ENCODE measurements at places on chromosomes 7 and 10.

GRCh38 chr7:88229302-88229995, 9.6 kb upstream of the SRI start:
- no peak for DNase-seq

DNA sequence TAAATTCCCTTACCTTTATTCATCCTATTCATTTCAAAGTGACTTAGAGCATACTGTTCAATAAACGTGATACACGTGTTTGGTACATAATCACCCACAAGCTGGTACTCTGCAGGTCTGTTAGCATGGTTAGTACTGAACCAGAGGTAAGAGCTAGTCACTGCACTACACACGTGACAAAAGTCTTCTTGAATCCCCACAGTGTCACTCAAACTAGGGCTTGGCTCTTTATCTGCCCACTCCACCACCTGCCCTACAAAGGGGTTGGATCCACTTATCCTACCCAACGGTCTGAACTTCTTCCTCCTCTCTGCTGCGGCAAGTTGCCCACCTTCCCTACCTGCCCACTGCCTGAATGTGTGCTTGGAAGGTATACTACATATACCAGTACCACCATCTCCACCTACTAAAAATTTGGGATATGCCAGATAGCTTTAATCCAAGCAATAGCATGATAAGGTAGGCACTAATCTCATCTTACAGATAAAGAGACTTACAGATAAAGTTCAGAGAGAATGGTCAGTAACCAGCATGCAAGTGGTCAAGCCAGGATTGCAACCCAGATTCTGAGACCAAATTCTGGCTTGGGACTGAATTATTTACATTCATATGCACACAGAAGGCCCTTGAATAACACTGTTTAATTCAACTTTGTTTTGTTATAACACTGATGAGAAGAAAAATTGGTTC, 92.2 kb downstream of the SGMS1 start:
- no peak for DNase-seq

GRCh38 chr7:137967143-137968018, 34.5 kb downstream of the CREB3L2 start:
- no peak for DNase-seq

GRCh38 chr7:65946904-65947303, 35.1 kb downstream of the GUSB start:
- no peak for DNase-seq

DNA sequence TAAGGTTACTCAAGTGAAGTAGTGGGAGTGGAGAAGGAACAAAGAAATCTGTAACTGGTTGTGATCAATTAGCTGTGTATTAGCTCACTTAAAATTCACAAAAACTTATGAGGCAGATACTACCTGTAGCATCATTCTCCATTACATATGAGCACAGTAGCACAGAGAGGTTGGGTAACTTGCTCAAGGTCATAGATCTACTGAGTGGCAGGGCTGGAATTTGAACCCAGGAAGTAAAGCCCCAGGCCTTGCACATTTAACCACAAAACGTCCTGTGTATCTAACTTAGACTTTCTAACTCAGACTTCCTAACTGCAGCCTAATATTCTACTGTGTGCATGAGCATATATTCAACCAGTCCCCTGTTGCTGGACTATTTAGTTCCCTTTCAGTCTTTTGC, 5.6 kb upstream of the SLF2 start:
- no peak for DNase-seq

- DNase-seq, result no peak
Measured at GRCh38 chr7:131103997-131104396, 223.7 kb upstream of the MKLN1 start.

DNA sequence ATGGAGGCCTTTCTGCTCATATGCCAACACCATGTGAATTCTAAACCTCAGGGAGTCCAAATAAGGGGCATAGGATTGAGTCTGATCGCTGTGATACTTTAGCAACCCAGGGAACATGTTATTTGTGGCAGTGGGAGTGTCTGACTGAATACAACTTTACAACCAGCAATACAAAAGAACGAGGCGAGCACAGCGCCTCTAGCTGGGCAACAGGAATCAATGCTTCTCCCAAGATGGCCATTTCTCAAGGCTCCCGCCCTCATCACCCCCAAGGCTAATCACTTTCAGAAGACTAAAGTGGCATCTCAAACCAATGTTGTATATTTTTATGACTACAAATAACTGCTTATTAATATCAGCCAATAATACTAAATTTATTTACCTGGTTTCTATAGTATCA, 28.1 kb downstream of the YWHAG start:
- no peak for DNase-seq

DNA sequence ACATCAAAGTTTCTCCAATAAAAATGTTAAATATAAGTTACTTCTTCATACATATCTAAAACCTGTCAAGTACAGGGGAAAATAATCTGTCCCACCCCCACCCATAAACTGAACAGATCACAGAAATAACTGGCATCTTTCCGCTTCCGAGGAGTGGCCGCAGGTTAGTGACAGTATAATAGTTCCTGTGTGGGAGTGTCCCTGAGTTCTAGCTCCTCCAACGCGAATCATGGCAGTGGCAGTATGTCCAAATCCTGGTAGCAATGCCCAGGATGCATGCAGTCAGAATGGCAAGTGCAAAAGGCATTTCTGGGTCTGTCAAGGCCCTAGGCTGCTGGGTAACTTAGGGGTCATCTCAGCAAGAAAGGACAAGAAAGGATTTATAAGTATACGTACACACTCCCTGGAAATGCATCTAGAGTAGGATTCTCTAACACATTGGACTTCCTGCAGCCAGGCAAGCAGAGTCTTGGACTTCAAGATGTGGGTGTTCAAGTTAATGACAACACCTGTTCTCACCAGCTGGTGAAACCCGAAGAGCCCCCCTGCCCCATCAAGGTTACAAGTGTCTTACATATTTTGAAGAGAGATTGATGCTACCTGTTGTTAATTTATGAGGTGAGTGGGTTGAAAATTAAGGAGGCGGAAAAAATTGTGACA, 94.4 kb upstream of the COL1A2 start:
- DNase-seq, result no peak

DNA sequence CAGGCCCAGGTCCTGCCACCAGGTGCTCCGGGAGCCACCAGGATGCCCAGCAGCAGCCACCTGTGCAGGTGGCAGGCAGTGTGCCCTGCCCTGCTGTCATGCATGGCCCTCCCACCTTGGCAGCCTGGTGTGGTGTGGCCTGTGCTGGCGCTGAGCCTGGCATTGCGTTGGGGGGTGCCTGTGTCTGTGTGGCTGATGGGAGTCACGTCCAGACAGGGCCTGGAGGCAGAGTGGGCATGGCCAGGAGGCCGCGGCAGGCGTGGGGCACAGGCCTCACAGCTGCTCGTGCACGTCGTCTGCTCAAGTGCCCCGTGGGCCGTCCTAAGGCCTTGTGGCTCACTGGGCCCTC, 8.7 kb downstream of the TTYH3 start:
- no peak for DNase-seq

DNA sequence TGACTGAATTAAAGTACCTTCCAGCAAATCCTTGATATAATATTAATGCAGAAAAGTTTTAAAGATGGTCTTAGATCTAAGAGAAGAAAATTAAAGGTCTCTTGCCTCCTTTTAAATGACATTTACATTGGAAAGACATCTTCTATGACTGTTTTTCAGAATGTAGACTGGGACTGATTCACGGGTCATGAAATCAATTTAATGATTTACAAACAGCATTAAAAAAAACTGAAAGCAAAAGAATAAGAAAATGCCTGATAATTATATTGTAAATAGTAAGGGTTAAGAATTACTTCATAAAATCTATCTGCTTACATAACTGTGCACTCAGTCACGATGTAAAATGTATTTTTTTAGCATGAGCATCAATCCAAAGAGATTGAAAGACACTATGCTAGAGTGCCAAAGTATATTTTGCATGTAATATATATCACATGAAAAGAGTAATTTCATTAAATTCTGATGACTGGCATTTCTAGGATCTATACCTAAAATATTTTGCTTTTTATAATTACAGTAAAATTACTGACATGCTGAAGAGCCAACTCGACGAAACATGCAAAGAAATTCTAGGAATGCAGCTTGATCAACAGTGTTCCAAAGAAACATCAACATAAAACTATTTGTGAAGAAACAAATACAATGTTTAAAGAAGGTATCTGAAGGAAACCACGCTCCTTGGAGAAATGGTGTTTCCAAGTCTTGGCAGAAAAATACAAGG, 35.1 kb downstream of the RTKN2 start:
- no peak for DNase-seq

DNA sequence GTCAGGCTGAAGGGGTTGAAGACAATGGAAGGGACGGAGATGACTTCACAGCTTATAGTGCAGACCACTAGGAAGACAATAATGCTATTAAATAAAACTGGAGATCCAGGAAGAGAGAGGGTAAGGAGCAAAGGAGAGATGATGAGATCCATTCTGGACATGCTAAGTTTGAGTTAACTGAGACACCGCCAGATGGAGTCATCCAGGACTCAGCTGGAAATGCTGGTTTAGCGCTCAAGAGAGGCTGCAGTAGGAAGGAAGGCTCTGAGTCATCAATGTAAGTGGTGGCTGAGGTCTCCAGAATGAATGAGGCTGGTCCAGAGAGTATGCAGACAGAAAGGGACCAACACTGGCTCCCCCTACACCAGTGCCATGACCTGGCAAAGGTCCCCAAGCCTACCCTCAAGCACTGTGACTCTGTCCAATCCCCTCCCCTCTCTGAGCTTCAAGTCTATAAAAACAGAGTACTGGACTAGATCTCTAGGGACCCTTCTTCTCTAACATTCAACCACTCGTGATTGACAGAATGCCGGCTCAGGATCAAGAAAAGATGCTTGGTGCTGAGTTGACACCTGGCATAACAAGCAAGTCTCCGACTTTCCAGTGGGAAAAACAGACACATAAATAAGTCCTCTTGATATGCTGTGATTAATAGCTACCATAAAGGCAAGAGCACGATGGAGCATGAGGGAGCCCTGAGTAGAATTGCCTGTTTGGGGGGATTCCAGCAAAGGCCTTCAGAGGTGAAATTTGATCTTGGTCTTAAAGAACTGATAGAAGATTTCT, 8.9 kb downstream of the GFRA1 start:
- DNase-seq, result no peak

- DNase-seq, result no peak
Measured at GRCh38 chr7:885261-885892, 9.0 kb downstream of the GET4 start.

DNA sequence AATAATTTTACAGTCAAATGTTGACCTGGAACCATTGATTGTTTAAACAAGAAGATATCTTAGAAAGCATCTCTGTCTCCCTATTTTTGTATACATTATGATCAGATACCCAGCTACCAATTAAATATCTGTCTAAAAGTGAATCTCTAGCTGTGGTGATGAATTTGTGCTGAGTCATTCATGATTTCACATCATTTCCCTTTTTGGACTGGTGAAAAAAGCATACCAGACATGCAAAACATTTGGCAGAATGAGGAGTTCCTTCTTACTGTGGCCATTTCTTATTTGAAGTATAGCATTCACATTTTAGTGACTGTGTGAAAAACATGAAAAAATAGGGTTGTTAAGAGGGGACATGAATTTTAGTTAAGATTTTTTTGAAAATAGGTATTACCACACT, 98.0 kb upstream of the GATA3 start:
- no peak for DNase-seq

- no peak for DNase-seq
Measured at GRCh38 chr7:147249956-147250355, 1133.4 kb downstream of the CNTNAP2 start.

DNA sequence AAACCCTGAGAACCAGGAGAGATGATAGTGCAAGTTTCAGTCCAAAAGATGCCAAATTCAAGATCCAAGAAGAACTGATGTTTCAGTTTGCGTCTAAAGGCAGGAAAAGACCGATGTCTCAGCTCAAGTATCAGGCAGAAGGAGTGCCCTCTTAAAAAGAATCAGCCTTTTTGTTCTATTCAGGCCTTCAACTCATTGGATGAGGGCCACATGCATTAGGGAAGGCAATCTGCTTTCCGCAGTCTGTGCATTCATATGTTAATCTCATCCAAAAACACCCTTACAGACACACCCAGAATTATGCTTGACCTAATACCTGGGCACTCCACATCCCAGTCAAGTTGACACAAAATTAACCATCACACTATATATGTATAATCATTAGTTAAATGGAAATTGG, 45.2 kb downstream of the DNAJB9 start:
- DNase-seq, result no peak

DNA sequence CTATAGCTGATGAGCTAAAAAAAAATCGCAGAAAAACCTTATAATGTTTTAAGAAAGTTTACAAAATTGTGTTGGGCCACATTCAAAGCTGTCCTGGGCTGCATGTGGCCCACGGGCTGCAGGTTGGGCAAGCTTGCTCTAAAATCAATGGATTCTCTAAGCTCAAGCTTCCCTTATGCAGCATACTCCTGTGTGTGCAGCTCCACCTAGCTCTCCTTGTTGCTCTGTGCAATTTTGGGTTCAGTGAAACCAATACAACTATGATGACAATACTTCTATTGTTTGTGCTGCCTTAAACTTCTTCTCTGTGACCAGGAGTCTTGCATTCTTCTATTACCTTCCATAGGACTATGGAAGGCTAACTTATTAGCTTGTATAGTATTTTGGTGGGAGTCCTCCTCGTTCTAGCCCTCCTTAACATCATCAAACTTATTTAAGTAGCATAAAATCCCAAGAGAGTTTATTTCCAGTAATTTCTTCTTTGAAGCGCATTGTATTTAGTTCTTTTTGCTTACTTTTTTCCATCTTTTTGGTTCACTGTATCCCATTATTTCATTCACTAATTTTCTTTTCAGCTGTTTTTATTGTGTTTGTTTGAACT, 170.9 kb upstream of the SMIM30 start:
- no peak for DNase-seq

- no peak for DNase-seq
Measured at GRCh38 chr10:68434657-68435056, 27.6 kb upstream of the RUFY2 start.

DNA sequence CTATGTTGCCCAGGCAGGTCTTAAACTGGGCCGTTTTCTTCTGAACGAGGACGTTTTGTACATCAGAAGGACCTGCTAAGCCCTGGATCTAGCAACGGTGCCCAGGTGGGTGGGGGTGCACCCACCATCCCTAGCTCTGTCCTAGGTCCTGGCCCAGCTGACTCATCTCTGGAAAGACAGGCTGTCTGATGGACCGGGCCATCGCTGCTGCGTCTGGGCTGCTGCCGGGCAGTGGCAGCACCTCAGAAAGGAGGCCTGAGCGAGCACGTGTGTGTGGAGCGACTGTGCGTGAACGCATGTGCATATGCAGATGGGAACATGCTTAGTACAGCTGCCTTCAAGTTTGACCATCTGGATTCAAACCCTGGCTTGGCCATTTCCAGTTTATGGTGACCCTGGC, 7.3 kb upstream of the ELFN1 start:
- no peak for DNase-seq

GRCh38 chr7:19203686-19204085, 58.5 kb upstream of the FERD3L start:
- no peak for DNase-seq

DNA sequence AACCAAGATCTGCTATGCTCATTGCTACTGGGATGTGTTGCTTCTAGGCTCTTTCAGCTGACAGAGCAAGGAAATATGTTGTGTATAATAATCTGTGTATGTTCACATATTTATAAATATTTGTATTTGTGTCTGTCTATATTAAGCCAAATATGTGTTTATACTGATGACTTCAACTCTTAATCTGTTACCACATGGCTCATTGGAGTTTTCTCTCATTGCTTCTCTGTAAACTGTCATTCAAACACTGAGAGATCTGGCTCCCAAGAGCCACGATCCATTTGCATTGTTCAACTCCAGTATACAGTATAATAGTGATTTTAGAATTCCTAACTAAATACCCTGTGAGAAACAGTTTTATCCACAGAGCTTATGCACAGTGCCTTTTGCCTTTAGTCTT, 35.3 kb downstream of the BICC1 start:
- DNase-seq, result no peak

GRCh38 chr7:33639552-33640197, 265.7 kb upstream of the BMPER start:
- DNase-seq, result no peak

GRCh38 chr7:29844559-29844958, 38.3 kb downstream of the WIPF3 start:
- no peak for DNase-seq
